Stimulated activated CD8-positive, alpha-beta memory T cell treated with anti-CD3 and anti-CD28 coated beads, Interleukin-2, amount 100 ng/mL, for 48 hours (primary cell): ENCODE measurements at places on chromosomes 4 and X.

GRCh38 chr4:118969359-118969758, 80.7 kb downstream of the SYNPO2 start:
- no peak for DNase-seq

GRCh38 chrX:129785160-129785947, 5.6 kb downstream of the SASH3 start:
- no peak for DNase-seq

GRCh38 chr4:109786846-109787245, 15.0 kb downstream of the CFI start:
- DNase-seq: no peak

- DNase-seq: no peak
Observed at GRCh38 chr4:100362366-100362765, 155.5 kb downstream of the EMCN start.

DNA sequence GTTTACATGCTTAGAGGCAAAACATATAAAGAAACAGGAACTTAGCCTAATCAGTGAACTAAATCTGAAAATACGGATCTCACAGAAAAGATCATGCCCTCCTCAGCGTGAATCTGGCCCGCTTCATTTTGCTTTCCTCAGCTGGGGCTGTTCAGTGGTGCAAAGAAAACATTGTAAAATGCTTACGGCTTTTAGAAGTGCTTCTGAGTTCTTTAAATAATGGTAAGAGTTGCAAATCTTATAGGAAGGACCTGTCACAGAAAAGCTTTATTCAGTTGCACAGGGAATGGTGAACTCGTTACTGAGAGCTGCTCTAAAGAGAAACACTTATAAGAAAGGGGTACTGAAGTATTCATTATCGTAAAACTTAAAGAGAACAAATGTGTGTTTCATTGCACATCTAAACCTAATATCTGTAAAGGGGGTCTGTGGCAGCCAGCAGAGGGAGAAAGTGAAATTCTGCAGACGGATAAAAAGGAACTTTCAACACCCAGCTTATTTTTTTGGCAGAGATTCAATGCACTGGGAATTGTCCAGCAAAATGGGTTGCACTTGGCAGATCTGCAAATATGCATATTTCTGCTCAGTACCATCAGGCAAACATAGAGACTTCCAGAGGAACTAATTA, 139.2 kb upstream of the ANK2 start:
- DNase-seq: no peak

DNA sequence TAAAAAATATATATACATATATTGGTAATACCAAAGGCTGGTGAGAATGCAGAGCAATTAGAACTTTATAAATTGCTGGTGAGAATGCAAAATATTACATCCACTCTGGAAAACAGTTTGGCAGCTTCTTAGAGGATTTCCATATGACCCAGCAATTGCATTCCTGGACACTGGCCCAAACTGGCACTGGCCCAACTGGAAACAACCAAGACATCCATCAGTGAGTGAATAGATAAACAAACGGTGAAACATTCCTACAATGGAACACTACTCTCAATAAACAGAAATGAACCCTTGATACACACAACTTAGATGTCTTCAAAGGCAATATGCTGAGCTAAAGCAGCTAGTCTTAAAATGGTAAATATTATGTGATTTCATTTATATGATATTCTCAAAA, 524.2 kb downstream of the IQCM start:
- no peak for DNase-seq

DNA sequence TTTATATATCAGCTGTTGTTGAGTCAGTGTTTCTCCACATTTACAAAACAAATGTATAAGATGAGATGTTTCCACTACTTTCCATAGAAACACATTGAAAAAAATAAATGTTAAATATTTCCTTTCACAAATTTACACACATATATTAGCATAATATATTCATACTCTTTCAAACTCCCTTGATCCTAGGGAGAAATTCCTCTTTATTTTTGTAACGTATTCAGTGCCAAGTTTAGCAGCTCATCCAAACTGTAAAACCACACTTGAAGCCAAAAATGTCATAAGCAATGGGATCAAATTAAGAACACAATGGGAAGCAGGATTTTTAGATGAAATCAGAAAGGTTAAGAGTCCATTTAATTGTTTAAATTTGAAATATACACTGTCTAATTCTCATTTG, 381.1 kb upstream of the MAD2L1 start:
- no peak for DNase-seq
